RWPE1 (cell line): ENCODE measurements at places on chromosomes 6 and 20.
A peak's percentile ranks its signal among the peaks of the same experiment; 100 is the strongest.

- DNase-seq, result no peak
These were observed 108.0 kb downstream of the PRND start for GRCh38 chr20:4829514-4830215.

DNA sequence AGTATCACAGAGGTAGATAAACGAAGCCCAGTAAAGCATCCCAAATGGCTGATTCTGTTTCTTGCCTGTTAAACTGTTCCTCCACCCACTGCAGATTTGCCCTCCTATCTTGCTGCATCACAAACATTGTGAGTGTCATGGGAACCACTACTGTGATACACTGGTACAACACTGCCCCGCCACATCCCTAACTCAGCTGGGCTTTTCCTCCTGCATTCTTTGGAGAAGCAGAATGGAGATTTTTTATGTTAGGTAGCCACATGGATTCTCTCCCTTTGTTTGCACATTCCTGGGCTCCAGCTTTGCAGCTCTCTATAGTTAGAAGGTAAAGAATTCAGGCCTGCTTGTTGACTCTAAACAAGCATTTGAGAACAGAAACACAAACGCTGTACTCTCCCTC lies 234.1 kb downstream of the TMEM242 start:
- no peak for DNase-seq

- no peak for DNase-seq
These were observed 350.9 kb upstream of the NRSN1 start for GRCh38 chr6:23775127-23775526.

DNA sequence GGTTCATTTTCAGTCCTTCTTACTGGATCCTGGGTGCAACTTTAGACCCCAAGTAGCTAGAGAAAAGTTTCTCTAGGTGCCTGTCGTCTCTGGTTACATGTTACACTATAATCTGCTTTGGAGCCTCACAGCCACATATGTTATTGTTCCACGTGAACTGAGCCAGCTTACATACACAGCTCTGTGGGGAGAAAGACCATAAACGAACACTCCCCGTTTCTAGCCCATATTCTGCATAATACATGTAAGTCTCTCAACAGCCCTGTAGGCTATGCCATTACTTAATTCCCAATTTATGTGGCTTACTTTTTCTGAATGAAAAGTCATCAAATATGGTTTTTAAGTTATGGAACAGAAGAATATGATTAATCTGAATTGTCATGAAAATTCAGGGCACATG lies 233.8 kb downstream of the BCKDHB start:
- no peak for DNase-seq

- peak; percentile 32 for DNase-seq
These were observed 3.3 kb downstream of the ADGRB3 start for GRCh38 chr6:68638230-68638900.
